ENCODE measurements at places on chromosomes 13 and 19. TPM values are rescaled to one million over a fixed set of nuclear protein-coding genes. Genes with fewer than 3 reads are reported as not detected.

Gene ZNF728
- 1.9 TPM for total RNA-seq

- H3K27me3 ChIP-seq, result no peaks in the 10 kb centered on the region
- H3K27ac ChIP-seq, result no peak overlapping the region
- no peaks in the 10 kb centered on the region for H3K4me1 ChIP-seq
- H3K4me3 ChIP-seq, result no peak overlapping the region
Measured at GRCh38 chr13:81207231-81207630, 866.3 kb upstream of the SPRY2 start.

Gene ACP7
- total RNA-seq, result not detected

DNA sequence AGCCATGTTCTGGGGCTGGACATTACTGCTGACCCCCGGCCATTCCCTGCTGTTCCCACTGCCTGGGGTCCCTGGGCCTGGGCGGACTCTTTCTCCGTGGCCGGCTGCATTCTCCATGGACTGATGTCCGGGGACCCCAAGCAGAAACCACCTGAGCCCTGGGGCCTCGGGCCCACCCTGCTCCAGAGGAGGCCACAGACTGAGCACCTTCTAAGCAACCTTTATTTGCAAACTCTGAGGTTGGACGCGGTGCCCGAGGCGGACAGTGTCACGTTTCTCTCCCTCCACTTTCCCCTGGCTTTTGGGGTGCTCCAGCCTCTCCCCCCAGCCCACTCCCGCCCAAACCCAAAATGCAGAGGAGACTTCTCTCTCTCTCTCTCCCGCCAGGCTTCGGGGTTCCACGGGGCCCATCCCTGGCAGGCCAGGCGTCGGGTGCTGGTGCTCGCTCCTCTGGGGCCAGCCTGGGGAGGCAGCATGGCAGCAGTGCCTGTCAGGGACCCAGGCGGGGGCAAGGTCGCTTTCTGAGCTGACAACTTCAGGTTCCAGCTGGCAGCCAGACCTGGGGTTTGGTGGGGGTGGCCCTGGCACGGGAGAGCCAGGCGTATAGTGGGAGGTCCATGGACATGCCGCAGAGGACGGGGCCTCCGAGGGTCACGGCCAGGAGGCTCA lies 2.3 kb upstream of the C19orf25 start:
- H3K4me3 ChIP-seq, result no peak overlapping the region
- H3K27ac ChIP-seq, result no peak overlapping the region
- H3K27me3 ChIP-seq, result no peaks in the 10 kb centered on the region
- H3K36me3 ChIP-seq, result no peaks in the 10 kb centered on the region

- no peak overlapping the region for H3K4me3 ChIP-seq
- no peaks in the 10 kb centered on the region for H3K4me1 ChIP-seq
- H3K27me3 ChIP-seq, result no peaks in the 10 kb centered on the region
- no peak for DNase-seq
Measured at GRCh38 chr13:50611117-50611781, 232.2 kb downstream of the DLEU7 start.

DNA sequence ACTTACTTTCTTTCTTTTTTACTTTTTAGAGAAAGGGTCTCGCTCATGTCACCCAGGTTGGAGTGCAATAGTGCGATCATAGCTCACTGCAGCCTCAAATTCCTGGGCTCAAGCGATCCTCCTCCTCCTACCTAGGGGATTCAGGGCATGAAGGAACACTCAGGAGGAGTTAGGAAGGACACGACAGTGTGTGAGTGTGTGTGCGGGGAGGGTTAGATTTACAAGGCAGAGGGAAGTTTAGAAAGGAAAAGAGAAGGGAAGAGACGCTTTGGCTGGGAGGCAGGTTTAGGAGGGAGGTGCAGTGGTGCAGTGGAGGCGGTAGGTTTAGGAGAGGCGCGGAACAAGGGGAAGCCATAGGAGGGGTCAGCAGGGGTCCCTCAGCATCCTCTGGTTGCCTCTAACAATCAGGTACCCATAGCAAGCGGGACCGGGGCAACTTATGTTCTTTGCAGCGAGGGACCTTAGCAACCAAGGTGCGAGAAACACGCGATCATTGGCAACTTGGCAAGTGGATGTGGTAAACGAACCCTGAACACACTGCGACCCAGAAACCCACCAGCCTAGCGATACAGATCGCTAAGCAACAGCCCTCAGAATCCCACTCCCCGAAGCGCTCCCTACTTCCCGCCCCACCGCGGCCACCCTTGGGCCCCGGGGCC lies 501 bp downstream of the SIRT2 start:
- peak overlapping the region; percentile 74 for H3K4me3 ChIP-seq
- H3K27ac ChIP-seq, result peak overlapping the region; percentile 79

Gene GPC6
- total RNA-seq, result 15.5 TPM

Gene NLRP5
- not detected for total RNA-seq

Gene ZNF208
- total RNA-seq, result 7.8 TPM

DNA sequence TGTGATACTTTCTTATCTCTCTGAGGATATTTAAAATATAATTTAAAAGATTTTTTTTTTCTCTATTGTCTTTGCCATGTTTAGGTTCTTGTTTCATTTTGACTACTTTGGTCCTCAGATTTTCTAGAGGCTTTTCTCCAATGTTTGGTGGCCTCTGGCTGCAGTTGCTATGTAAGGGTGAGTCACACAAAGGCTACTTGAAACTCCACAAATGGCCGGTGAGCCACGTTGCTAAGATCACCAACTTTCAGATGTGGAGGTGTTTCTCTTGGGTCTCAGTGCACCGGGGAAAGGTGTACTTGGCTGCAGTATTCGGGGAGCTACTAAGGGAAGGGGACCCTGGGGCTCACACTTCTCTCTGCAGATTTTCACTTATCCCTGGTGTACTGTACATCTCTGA lies 248.1 kb downstream of the HS6ST3 start:
- H3K4me3 ChIP-seq, result no peak overlapping the region
- H3K27ac ChIP-seq, result no peak overlapping the region
- no peaks in the 10 kb centered on the region for H3K36me3 ChIP-seq
- H3K27me3 ChIP-seq, result no peaks in the 10 kb centered on the region
- no peak for DNase-seq

DNA sequence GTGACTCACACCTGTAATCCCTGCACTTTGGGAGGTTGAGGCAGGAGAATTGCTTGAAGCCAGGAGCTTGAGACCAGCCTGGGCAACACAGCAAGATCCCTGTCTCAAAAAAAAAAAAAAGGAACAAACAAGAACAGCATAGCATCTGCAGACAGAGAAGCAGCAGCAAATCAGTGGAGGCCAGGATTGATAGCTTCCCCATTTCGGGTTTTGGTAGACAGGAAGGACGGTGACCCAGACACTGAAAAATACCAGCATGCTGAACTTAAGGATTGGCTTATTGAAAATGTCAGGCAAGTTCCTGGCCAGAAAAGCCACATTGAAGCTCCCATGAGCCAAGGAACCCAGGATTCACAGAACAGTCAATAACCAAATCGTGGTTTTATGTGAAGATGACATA lies 3.0 kb downstream of the ZNF490 start:
- H3K36me3 ChIP-seq, result peaks cover 5% of the 10 kb centered on the region
- no peaks in the 10 kb centered on the region for H3K4me1 ChIP-seq
- no peak overlapping the region for H3K27ac ChIP-seq
- no peaks in the 10 kb centered on the region for H3K27me3 ChIP-seq
- no peak overlapping the region for H3K4me3 ChIP-seq

DNA sequence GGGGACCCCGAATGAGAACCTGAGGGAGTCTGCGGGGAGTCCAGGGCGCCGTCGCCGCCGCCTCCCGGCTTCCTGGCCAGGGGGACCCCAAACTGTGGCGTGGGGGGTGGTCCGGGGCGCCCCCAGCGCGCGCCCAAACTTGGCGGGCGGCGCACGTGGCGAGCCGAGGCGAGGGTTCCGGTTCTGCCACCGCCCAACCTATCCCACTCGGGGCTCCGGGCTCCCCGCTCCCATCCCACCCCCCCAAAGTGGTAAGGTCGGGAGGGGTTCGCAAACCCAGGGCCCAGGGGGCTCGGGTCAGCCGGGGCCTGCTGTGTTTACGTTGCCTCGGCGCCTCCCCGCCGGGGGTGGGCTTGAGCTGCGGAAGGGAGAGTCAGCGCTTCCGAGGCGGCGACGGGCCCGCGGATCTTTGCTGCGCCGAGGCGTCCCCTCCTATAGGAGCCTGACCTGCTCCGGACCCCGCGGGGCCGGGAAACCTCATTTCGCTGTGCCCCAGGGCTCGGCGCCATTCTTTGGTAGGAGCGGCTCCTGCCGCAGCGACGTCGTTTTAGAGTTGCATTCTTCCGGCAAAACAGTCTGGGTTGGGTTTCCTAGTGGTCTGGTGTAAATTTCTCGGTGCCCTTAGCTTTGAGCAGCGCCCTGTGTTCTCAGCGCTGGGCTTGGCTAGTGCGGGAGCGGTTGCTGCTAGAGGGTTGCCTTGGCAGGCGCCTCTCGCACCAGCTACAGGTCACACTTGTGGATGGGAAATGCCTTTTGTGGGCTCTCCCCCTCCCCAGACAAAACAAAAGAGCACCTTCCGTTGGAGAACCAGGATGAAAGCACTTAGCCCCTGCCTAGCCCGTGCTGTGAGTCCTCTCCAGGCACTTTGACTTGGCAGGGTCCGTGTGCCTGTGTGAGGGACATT lies 1.2 kb downstream of the DAZAP1 start:
- peak; percentile 91 for DNase-seq
- H3K36me3 ChIP-seq, result no peaks in the 10 kb centered on the region
- H3K4me3 ChIP-seq, result peak overlapping the region; percentile 51
- H3K4me1 ChIP-seq, result peaks cover 31% of the 10 kb centered on the region
- H3K27me3 ChIP-seq, result no peaks in the 10 kb centered on the region

- H3K36me3 ChIP-seq, result no peaks in the 10 kb centered on the region
- no peaks in the 10 kb centered on the region for H3K27me3 ChIP-seq
- peak overlapping the region; percentile 71 for H3K27ac ChIP-seq
- peak; percentile 89 for DNase-seq
Measured at GRCh38 chr13:113297370-113298042, 467 bp downstream of the LAMP1 start.

DNA sequence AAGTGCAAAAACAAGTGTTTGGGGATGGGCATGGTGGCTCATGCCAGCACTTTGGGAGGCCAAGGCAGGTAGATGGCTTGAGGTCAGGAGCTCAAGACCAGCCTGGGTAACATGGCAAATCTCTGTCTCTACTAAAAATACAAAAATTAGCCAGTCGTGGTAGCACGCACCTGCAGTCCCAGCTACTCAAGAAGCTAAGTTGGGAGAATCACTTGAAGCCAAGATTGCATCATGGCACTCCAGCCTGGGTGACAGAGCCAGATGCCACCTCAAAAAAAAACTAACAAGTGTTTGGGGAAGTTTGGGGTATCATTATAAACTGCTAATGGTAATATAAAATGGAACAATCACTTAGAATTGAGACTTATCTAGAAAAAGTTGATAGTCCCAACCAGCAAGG lies 24.6 kb downstream of the XPO4 start:
- no peaks in the 10 kb centered on the region for H3K36me3 ChIP-seq
- no peak overlapping the region for H3K27ac ChIP-seq
- no peaks in the 10 kb centered on the region for H3K4me1 ChIP-seq
- H3K27me3 ChIP-seq, result no peaks in the 10 kb centered on the region
- DNase-seq, result no peak
- H3K4me3 ChIP-seq, result no peak overlapping the region

Gene SNRPD2
- 252 TPM for total RNA-seq

GRCh38 chr19:34519602-34520001 lies 38.0 kb downstream of the WTIP start:
- no peak overlapping the region for H3K4me3 ChIP-seq
- H3K27me3 ChIP-seq, result no peaks in the 10 kb centered on the region
- H3K36me3 ChIP-seq, result no peaks in the 10 kb centered on the region

DNA sequence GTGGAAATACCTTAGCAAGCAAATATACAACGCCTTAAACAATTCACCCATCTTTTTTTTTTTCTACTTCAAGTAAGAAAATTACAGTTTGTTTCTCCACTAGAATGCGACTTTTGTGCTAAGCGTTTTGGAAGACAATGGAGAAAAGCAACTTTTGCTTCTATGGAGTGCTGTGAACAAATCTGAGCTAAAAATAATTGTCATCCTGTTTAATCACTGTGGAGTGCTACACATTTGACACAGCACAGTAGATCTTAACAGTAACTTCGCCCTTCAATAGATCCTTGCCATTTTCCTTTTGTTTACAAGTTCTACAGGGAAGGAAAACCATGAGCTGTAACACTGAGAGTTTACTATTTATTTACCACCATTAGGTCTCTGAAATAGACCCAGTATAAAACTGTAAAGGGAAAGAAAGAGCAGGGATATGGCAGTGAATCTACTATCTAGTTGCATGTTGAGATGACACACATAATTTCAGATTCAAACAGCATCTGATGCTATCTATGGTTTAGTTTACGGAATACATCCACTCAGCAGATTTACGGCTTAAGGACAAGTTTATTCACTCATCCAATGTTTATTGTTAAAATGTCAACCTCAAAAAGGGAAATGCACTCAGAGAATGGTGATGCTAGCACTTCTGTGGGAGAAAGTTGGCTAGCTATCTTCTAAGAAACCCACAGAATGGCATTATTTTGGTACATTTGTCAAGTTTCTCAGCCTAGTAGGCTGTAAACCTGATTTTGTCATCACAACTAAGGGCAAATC lies 175.3 kb downstream of the VWA8 start:
- H3K36me3 ChIP-seq, result no peaks in the 10 kb centered on the region
- no peaks in the 10 kb centered on the region for H3K27me3 ChIP-seq
- H3K4me3 ChIP-seq, result no peak overlapping the region
- H3K27ac ChIP-seq, result no peak overlapping the region

Gene PEAK3
- total RNA-seq, result 2.1 TPM

DNA sequence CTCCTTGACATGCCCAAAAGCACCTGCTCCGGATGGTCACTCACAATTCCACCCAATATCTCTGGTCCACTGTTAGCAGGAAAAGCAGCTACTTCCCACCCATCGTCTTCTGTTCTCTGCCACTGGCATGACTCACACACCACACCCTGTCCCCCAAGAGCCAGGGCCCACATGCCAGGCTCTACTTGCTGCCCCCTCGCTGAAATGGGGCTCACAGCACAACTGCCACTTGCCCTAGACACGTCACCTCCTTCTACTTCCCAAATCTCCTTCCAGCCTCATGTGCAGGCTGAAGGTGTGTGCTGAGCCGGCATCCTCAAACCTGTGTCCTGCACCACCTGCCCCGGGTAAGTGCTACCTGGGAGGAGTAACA lies 65.0 kb downstream of the TBC1D4 start:
- DNase-seq, result no peak
- H3K27me3 ChIP-seq, result no peaks in the 10 kb centered on the region
- no peak overlapping the region for H3K4me3 ChIP-seq
- H3K4me1 ChIP-seq, result peaks cover 20% of the 10 kb centered on the region

DNA sequence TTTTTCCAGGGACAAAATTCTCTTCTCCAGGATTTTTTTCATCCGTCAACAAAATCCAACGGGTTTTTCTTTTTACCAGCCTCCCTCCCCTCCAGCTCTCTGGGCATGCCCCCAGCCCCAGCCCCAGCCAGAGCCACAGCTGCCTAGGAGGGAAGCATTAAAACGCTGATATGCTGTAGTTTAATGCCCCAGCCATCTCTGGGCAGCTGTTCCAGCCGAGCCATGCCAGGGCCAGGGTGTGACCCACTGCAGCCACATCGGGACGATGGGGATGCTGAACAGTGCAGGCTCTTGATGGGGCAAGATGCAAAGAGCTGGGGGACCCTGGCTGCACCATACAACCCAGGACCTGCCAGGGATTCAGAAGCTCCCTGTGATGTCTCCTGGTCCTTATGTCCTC lies 32.1 kb downstream of the TSHZ3 start:
- no peak overlapping the region for H3K27ac ChIP-seq
- peak; percentile 33 for DNase-seq
- H3K27me3 ChIP-seq, result no peaks in the 10 kb centered on the region
- H3K4me1 ChIP-seq, result peaks cover 4% of the 10 kb centered on the region
- H3K36me3 ChIP-seq, result no peaks in the 10 kb centered on the region
